ENCODE measurements at places on chromosomes 12 and 14.

GRCh38 chr12:96015672-96016071 is 19.5 kb upstream of the HAL start:
- DNase-seq, result no peak

DNA sequence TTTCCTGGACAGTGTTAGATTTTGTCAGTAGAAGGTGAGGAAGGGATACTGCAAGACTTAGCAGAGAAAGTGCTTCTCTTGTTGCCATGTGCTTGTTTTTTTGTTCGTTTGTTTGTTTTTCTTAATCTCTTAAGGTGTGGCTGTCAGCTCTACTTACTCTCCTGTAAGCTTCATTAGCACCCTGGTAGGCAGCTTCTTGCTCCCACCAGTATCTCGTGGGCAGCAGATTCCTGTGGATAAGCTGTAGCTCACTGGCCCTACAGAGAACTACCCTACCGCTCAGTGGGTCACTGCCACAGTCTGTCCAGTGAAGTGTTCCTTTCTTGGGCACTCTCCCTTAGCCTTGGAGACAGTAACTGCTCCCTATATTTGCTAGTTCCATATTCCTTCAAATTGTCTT is 30.1 kb downstream of the VRK1 start:
- DNase-seq, result no peak

DNA sequence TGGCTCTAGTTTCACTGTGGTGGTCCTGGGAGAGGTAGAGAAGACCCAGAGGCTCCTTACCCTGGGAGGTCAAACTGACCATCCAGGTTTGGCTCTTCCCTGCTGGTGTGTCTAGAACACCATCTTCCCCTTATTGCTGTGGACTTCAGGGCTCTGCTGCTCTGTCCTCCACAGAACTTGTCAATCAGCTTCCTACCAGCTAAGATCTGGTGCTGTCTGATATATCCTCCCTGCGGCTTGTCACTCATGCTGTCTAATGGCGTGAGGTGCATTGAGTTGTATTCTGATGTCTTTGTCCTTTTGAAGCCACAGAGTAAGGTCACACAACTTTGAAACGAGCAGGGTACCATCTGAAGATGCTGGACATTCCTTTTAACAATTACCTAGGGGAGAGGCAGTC is 7.2 kb upstream of the C1RL start:
- no peak for DNase-seq

DNA sequence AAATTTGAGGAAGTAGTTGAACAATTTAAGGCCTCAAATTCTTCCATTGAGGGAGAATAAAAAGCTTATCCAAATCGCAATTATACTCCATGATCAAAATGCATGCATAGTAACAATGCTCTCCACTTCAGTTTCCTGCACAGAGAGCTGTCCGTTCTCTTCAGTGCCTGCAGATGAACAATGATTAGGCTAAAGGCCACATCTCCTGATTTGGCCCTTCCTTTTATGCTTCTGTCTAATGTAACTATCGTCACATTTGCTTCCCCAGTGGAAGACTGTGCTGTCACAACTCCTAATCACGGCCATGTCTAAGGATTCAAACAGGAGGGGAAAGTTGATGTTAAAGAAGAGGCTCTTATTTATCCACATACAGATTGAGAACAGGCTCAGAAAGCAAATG is 113.6 kb upstream of the NPAS3 start:
- no peak for DNase-seq

GRCh38 chr12:115213538-115214016 is 529.6 kb upstream of the TBX3 start:
- no peak for DNase-seq

DNA sequence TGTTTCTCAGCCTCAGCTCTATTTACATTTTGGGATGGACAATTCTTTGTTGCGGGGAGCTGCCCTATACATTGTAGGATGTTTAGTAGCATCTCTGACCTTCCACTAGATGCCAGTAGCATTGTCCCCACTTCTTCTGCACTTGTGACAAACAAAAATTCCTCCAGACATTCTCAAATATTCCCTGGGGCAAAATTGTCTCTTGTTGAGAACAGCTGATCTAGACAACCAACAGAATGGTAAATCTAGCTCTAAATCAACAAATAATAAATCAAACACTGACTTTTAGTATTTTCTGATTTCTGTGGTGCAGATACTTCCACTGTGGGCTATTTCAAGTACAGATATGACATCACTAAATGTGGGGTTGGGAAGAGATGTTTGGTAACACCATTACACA is 60.7 kb downstream of the MSRB3 start:
- no peak for DNase-seq

GRCh38 chr12:96064271-96064670 is 28.9 kb upstream of the LTA4H start:
- no peak for DNase-seq

DNA sequence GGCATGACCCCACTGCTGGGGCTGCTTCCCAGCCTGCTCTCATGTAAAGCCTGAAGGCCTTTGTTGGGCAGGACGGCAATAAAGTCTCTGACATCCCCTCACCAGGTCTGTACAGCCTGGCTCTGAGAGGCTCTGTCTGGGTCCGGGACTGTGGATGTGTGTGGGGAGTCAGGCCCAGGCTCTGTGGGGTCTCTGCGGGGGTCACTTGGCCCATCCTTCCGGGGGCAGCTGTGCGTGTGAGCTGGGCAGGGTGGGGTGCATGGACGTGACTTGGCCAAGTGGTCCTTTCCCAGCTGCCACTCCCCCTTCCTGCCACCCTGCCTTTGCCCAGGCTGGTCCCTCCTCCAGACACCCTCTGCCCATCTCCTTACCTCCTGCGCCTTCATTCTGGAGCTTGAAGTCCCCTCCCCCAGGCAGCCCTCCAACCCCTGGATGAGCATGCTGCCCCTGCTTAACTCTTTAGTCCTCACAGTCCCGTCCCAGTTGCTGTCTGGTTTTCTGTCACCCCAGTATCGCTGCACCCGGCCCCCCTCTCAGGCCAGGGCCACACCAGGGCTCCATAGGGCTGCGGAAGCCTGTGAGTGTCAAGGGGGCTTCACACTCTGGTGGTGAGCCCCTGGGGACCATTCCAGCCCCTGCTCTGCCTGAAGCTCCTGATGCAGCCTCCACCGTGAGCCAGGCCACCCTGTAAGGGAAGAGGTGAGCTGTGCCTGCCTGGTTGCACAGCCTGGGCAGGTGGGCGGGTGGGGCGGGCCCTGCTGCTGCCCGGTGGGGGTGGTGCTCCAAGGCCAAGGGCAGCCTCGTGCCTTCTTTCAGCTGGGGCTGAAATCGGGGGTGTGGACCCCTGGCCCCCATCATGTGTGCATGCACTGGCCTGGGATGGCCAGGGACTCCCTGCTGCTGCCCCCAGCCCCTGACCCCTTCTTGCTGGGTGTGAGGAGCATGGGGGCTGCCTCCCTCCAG is 25.5 kb upstream of the KIF26A start:
- DNase-seq, result no peak

GRCh38 chr12:57046947-57047890 is 2.7 kb downstream of the MYO1A start:
- DNase-seq, result no peak

- DNase-seq, result no peak
These were observed 455.1 kb downstream of the RAD51B start for GRCh38 chr14:68274725-68275124.

GRCh38 chr12:108296945-108297344 is 42.2 kb downstream of the CMKLR1 start:
- DNase-seq, result no peak

GRCh38 chr12:51721282-51721940 is 127.1 kb downstream of the FIGNL2 start:
- DNase-seq, result peak; percentile 32

DNA sequence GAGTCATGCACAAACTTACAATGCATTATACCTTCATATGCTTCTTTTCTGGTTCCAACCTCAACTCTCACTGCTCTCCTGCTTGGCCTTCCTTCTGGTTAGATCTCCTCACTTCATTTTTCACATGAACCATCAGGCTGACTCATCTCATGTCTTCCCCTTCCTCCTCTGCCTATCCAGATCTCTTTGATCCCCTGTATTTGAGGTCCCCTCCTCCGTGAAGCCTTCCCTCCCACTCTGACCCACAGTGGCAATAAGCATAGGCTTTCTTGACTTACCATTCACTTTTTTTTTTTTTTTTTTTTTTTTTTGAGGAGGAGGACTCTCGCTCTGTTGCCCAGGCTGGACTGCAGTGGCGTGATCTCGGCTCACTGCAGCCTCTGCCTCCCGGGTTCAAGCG is 14.7 kb upstream of the ASIC1 start:
- no peak for DNase-seq

DNA sequence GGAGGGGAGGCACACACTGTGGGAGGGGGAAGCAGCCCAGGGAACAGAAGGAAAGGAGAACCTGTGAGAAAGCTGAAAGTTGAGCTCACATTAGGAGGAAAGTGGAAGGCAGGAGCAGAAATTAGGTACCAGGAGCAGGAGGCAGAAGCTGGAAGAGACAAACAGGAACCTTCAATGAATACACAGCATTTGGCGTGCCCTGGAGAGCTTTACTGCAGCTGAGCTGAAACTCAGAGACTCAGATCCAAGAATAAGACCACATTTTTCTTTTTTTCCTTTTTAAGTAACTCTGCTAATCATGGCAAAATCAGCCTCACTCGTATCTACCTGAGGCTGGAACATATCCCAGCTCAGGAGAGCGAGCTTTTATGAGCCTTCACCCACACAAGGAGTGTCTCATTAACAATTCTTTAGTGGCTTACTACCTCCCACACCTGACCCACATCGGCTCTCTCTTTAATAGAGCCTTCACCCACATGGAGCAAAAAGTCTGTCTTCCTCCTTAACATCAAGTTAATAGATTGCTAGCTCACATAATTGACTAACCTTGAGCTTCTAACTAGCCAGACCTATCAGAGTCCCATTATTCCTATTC is 18.2 kb upstream of the CERS5 start:
- DNase-seq, result no peak

DNA sequence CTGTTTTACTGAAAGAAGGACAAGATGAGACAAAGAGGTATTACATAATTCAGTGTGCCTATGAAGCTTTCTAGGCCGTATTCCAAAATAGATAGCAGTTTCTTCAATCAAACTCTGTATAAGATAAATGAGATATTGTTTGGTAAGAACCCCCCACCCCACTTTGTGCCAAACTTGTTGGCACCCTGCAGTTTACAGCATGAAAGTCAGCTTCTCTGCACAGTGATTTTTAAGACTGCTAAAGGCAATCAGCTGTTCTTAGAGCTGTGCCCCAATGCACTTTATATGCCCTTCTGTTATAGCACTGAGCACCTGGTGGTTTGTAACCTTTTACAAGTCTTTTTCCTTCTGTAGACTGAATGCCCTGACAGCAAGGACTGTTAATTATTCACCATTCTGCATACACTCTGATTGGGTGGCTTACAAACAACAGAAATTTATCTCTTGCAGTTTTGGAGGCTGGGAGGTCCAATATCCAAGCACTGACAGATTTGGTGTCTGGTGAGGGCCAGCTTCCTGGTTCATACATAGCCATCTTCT is 76.7 kb downstream of the ANO4 start:
- no peak for DNase-seq

DNA sequence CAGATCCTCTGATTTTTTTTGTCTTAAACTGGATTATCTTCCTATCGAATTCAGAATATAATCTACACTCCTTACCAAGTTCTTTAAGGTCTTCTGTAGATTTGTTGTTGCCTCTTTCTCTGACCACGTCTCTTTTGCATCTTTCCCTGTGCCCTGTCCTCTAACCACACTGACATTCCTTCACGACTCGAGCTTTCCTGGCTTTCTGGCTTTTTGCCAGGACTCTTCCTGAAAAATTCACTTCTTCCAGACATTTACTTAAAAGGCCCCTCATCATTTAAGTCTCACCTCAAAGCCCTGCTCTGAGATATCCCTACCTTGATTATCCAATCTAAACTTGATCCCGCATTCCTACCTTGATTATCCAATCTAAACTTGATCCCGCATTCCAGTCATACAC is 422.3 kb upstream of the DCN start:
- no peak for DNase-seq

GRCh38 chr14:103872481-103873113 is 25.2 kb upstream of the PPP1R13B start:
- DNase-seq, result no peak

DNA sequence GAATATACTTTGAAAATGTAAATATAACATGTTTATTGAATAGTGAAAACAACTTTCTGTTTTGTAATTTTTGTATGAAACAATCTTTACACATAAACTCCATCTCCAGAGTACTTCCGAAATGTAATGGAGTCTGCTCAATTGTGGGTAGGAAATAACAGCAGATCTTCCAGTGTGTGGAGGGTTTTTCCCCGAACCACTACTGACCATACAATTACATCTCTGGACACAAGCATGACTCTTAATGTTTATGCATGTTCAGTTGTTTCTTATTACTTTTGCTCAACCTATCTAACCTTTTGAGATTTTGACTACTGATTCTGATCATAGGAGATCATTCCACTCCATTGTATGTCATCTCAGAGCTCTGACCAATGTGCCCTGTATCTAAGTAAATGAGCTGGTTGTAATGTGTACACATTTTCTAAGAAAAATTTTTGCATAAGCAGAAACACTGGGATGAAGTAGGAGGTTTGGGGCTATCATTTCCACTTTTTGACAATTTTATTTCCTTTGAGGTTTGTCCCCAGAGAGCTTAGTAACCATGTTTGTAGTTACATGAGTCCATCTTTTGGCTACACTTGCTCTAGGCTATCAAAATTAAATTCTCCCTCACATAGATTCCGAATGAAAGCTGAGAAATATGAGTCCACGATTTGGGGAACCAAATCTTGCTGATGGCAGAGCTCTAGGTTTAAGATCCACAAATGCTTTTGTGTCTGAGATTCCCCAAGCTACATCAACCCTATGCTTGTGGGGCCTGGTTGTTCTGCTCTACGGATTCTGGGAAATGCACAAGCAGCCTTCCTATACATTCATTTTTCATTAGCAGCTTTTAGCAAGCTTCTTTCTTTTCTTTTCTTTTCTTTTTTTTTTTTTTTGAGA is 21.4 kb upstream of the CLEC4D start:
- no peak for DNase-seq

- DNase-seq, result no peak
These were observed 291.1 kb upstream of the TBX3 start for GRCh38 chr12:114974826-114975639.

DNA sequence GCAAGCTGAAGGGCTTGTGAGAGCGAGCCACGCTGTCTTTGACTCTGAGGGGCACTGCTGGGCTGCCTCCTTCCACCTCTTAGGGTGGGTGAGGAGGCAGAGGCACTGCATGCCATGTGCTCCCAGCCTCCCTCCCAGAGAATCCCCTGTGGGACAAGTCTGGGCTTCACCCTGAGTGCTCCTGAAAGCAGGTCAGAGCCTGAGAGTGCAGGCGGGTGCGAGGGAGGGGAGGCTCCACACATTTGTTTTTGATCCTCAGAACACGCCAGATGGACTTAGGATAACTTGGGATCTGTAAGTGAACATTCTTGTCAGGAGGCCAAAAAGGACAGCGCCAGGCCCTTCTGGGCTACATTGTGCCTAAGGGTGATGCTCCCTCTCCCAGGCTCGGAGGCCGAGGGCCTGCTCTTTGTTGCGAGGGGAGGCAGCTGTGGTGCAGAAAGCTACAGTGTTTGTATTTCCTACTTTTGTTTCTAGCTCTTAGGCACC is 155.4 kb downstream of the TMX1 start:
- no peak for DNase-seq

All from activated CD4-positive, alpha-beta T cell treated with anti-CD3 and anti-CD28 coated beads for 1 hour (primary cell).